B cell (primary cell): ENCODE measurements at places on chromosomes 3 and 15. TPM values are rescaled to one million over a fixed set of nuclear protein-coding genes. Genes with fewer than 3 reads are reported as not detected.

The GOLGA6L10 gene
- polyA plus RNA-seq = 0.73 and 2.6 TPM in 2 replicates

The KNG1 gene
- not detected in 2 replicates for polyA plus RNA-seq

The CELSR3 gene
- 1.2 and 2.4 TPM in 2 replicates for polyA plus RNA-seq

The POMGNT2 gene
- 3.1 and 4.3 TPM in 2 replicates for polyA plus RNA-seq

The FETUB gene
- polyA plus RNA-seq = not detected in 2 replicates

The PRR20G gene
- polyA plus RNA-seq = not detected in 2 replicates

The FYTTD1 gene
- polyA plus RNA-seq = 6.2 and 11.8 TPM in 2 replicates

The RYR3 gene
- polyA plus RNA-seq = not detected in 2 replicates

The BNC1 gene
- polyA plus RNA-seq = not detected in 2 replicates

The TMC3 gene
- polyA plus RNA-seq = not detected in 2 replicates

The EFHB gene
- polyA plus RNA-seq = 0.87 and 1.3 TPM in 2 replicates

The TM4SF18 gene
- polyA plus RNA-seq = not detected in 2 replicates

The CCDC54 gene
- polyA plus RNA-seq = not detected in 2 replicates

The GOLGA6D gene
- 0.04 TPM in 1 of 2 replicates, not detected in the other for polyA plus RNA-seq

The CD276 gene
- polyA plus RNA-seq = not detected in 2 replicates

The GDPGP1 gene
- 8.1 and 9.3 TPM in 2 replicates for polyA plus RNA-seq

The ADAMTS7 gene
- polyA plus RNA-seq = 0.07 and 0.10 TPM in 2 replicates

The BTLA gene
- 62.7 and 75.7 TPM in 2 replicates for polyA plus RNA-seq

The CDCP1 gene
- not detected in 2 replicates for polyA plus RNA-seq

The SHC4 gene
- 0.04 TPM in 2 replicates for polyA plus RNA-seq

The ENTPD3 gene
- polyA plus RNA-seq = not detected in 2 replicates

The GNAT1 gene
- polyA plus RNA-seq = not detected in 2 replicates
